Gastroesophageal sphincter (tissue), 4 donors: ENCODE measurements at places on chromosomes 7 and 10. TPM values are rescaled to one million over a fixed set of nuclear protein-coding genes. Genes with fewer than 3 reads are reported as not detected.

GRCh38 chr10:17428351-17429097 lies 25.9 kb downstream of the ST8SIA6 start:
- no peak for ATAC-seq

DNA sequence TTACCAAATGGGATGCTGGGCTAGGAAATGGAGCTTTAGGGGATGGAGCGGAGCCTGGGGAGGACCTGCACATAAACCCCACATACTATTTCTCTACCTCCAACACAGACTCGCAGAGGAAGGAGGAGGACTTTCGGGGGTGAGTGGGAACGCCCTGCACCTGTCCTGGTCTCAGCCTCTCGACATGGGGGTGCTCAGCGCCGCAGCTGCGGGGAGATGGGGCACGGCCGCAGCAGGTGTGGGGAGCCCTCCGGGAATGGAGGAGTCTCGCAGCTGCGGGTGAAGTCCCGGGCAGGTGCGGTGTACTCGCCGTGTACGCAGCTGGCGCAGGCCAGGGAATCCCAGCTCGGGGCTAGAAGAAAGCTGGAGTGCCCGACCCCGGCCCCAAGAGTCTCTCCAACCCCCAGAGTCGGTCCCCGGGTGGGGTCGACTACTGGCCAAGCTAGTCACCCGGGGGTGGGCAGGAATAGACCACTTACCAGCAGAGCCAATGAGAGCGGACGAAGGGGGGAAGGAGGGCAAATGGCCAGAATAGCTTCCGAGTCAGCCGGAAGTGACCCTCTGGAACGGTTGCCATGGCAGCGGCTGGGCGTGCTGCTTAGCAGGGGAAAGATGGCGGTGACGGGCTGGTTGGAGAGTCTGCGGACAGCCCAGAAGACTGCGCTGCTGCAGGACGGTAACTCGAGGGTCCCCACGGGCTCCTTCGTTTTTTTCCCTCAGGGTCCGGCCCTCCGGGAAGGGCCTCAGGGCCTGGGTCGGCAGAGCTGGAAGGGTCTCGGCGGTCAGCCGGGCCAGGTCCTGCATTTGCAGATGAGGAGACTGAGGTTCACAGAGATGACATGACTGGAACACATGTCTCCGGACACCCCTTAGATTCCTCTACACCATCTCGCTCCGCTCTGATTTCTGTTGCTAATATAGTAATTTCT lies at the start of the genes DPCD and POLL:
Gene DPCD (plus strand): TSS at position 597 of the 929 bp plus-strand sequence. CDS start 16 bp downstream, at position 613.
Gene POLL (minus strand): TSS at position 533 of the 929 bp plus-strand sequence. CDS start 897 bp downstream, outside the sequence.
- ATAC-seq: peak; percentile 95

DNA sequence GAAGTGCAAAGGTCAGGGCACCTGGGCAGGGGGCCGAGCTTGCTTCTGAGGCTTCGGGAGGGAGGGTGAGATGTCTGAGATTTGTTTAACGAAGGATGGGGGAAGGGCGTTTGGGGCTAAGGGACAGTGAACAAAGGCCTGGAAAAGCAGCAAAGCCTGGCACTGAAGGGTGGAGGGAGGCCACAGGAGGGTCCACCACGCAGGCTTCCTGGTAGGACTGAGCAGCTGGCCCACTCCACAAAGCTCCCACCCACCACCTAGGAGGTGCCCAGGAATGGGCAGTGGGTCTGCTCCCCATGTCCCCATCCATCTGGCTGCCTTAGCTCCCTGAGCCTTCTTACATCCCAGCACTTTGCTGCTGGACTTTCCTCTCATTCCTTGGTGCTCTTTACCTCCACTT lies 39.4 kb upstream of the CXCL12 start:
- no peak for ATAC-seq

- no peak for ATAC-seq
Measured at GRCh38 chr7:77281780-77282478, 82.3 kb upstream of the FGL2 start.

Gene HSPA12A
- 17.3 TPM for total RNA-seq

Gene OPALIN
- not detected for total RNA-seq

Gene ARMH3
- total RNA-seq: 17.2 TPM

Gene COX19
- total RNA-seq: 16.7 TPM

Gene FAM25C
- not detected for total RNA-seq
